ENCODE measurements at places on chromosomes 5 and 9.

DNA sequence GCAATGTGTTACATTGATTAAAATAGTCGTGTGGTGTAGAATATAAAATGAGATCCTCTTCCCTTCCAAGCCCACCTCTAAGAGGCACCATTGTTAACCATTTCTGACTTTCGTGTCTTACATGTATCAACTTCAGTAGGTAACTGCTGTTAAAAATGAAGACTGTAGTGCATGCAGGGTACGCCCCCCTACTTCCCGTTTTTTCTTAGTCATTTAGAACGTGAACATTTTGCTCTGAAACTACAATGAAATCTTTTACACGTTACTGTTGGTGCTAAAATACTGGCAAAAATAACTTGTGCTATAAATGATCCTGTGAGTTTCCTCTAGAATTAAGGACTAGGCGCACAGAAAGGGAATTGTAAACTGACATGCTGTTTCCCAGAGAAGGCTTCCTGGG lies 41.5 kb downstream of the WNK2 start:
- DNase-seq: no peak

GRCh38 chr9:129027685-129028191 lies 393 bp downstream of the SH3GLB2 start:
- DNase-seq: no peak

DNA sequence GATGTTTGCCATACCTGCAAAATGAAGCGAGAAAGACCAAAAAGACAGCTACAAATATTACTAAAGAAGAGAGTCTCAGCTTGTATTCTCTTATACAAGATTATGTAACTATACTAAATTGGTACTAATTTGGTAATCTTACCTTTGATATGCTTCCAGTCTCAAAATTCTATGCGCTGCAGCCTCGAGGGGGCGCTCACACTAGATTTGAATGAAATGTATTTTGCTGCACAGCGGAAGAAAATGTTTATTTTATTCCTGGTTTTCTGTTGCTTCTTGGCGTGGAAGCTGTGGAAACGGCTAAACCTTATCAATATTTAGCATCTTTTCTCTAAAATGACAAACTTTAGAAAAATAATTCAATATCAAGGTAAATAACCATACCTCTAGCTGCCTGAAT lies 267.0 kb upstream of the NUDT12 start:
- no peak for DNase-seq

GRCh38 chr9:134175808-134176598 lies 11.6 kb upstream of the RNU6ATAC start:
- no peak for DNase-seq

DNA sequence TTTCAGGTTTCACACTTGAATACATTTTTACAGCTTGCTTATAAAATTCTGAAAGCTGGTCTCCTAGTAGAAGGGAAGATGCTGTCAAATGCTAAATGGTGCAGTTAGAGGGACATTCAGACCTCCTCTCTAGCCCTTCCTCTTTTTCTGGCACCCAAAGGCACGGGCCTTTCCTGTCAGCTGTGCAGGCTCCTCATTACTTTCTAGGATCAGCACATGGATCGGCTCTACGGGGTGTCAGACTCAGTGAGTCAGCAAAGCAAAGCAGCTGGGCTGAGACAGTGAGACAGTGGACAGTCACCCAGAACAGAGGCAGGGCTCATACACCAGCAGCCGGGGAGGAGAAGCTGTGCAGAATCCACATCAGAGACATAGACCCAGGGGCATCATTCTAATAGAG lies 80.0 kb upstream of the TNC start:
- DNase-seq: no peak

- DNase-seq: no peak
Observed at GRCh38 chr9:79115176-79115575, 456.6 kb upstream of the TLE4 start.

DNA sequence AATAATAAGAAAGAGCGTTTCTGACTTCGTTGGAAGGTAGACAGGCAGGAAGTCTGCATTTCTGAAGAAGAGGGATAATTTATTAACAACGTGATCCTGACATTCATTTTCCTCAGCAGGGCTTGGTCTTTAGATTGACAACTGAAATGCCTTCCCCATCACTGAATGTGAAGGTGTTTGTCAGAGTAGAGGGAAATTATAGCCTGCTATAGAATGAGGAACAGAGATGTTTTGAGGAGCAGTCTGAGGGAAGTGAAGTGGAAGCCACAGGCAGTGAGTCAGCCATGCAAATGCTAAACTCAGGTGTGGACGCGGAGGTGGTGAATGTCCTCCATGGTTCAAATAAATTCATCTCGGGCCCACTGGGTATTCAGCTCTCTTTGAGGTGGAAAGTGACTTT lies 30.5 kb downstream of the C7 start:
- no peak for DNase-seq

All from stimulated activated CD4-positive, alpha-beta T cell treated with anti-CD3 and anti-CD28 coated beads, Interleukin-12 subunit alpha, Interleukin-12 subunit beta, amount 100 ng/mL, for 24 hours (primary cell).